ENCODE measurements at places on chromosomes 5 and 9. TPM values are rescaled to one million over a fixed set of nuclear protein-coding genes. Genes with fewer than 3 reads are reported as not detected.

The GLDC gene
- 12.3 TPM for total RNA-seq

The SYK gene
- total RNA-seq, result 51.1 TPM

DNA sequence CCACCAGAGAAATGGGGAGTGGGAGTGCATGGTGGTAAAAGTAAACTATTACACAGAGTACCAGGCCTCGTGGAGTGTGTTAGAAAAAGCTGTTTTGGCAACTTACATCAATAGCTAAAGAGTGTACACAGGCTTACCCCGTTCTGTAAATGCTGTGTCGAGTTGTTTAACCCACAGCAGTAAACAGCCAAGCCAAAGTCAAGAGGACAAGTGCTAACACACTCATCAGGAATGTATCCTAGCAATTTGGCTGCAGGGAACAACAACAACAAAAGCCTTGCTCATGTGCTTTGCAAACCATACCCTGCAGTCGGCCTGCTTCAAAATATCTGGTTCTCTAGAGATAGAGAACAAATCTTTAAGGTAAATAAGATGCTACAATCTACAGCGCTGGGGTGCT, 15.9 kb downstream of the DAP start:
- H3K36me3 ChIP-seq, result no peaks in the 10 kb centered on the region
- H3K27ac ChIP-seq, result no peak overlapping the region
- H3K4me1 ChIP-seq, result no peaks in the 10 kb centered on the region
- H3K27me3 ChIP-seq, result no peaks in the 10 kb centered on the region
- DNase-seq, result no peak
- H3K4me3 ChIP-seq, result no peak overlapping the region

- H3K36me3 ChIP-seq, result no peaks in the 10 kb centered on the region
- H3K27me3 ChIP-seq, result no peaks in the 10 kb centered on the region
- DNase-seq, result no peak
- no peaks in the 10 kb centered on the region for H3K4me1 ChIP-seq
- no peak overlapping the region for H3K4me3 ChIP-seq
- H3K27ac ChIP-seq, result no peak overlapping the region
These were observed 8.0 kb upstream of the PCA3 start for GRCh38 chr9:76756268-76756640.

The MLANA gene
- not detected for total RNA-seq

Data from testis (tissue), 5 donors.